ENCODE measurements at places on chromosomes 11 and 22. TPM values are rescaled to one million over a fixed set of nuclear protein-coding genes. Genes with fewer than 3 reads are reported as not detected.

DNA sequence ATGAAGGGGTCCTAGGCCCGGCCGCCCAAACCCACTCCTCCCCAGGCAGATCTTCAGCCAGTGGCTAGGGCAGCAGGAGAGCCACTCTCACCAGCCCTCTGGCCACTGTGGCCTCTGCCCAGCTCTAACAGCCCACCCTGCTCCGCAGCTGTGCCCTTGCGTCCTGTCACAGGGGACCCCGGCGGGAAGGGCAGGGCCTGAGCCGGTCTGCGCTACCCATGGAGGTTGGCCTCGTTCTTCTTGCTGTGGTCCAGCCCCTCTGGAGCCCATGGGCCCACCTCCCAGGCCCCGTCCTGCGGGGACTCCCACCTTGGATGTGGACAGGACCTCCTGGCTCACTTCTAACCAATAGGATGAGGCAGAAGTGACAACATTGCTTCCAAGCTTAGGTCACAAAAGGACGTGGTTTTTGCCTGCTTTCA, 38.3 kb upstream of the TH start:
- no peak for DNase-seq

GRCh38 chr22:33894036-33894435, 26.2 kb downstream of the LARGE1 start:
- DNase-seq = no peak

DNA sequence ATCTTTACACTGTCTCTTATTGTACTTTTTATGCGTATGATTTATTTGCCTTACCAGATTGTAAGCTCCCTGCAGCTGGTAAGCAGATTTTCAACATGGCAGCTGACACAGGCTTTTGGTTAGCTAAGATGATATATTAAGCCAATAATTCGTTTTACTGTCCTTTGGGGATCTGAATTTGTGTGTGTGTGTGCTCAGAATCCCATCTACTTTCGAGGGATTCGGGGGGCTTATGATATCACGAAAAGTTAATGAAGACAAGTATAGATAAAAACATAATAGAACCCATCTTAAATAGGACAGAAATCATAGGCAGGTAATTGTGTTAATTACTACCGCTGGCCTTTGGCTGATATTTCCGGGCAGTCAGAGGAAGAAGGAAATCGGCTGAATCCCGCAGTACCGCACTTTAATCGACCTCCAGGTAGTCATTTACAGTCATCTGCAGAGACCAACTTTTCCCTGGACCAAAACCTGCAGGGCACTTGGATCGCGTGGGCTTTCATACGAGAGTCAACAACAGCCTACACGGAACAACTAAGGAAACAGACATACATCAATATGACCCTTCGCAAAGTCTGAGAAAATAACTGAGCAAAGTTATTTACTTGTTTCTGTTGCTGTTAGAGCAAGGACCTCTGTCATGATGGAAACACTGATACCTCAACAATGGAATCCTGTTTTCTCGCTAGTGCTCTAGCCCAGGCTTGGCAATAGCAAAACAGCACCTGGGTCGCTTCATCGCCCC, 802 bp downstream of the KBTBD3 start:
- no peak for DNase-seq

GRCh38 chr11:70551351-70552166, 153.2 kb downstream of the CTTN start:
- DNase-seq = no peak

DNA sequence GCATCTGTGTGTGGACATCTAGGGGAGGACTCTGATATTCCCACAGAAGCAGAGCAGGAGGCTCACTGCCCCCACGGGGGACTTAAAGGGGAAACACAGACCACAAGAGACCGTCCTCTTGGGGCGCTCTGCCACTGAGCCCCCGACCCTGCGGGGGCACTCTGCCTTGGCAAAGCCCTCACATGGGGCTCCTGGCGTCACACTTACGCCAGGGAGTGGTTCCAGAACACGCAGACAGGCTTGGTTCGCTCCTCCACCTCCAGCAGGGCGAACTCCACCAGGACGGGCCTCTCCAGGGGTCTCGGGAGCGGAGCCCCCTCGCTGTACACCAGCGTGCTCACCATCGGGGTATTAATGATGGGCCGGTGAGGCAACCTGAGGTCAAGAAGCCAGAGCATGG, 45.1 kb downstream of the TRMU start:
- no peak for DNase-seq

Gene TMEM191C
- polyA plus RNA-seq = 2.3 TPM

DNA sequence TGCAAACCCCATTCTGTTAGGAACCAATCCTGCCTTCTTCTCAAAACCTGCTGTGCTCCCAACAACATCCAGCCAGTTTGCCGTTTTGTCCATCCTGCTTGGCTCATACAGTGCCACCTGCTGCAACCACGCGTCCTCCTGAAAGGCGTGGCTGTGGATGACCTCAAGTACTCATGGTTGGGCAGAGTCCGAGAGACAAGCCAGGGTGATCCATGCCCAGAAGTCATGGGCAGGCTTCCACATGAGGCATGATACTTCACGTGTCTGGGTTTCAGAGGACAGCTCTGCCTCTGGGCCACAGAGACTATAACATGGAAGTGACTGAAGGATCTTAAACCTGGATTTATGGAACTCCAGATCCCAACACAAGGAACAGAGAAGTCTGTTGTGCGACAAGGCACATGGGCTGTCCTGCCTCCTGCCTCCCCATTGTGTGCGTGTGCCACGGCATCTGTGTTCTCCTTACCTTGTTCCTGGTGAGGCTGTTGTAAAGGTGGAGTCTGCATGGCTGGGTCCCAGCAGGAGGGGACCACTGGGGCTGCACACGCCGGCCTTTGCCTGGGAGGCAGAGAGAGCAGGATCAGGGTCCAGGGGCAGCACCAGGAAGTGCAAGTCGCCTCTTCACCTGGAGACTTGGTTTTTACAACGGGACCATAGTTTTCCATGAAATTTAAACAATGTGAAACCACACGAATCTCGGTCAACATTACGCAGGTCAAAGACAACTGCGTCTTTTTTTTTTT, 15.4 kb downstream of the CARS1 start:
- DNase-seq = no peak

DNA sequence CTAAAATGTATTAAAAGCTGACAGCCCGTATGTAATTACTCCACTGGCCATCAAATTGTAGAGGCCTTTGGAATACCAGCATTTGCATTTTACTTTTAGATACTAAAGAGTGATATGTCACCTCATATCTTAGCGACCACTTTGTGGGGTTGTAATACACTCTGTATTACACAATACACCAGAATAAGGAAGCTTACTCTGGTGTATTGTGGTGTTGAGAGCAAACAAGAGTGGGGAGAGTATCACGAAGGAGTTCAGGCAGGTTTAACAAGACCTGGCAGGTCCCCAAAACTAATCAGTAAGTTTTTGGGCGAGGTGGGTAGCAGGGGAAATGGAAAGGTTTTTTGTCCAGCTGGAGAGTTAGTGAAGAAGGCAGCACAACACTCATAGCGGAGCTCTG, 3.2 kb downstream of the NUP50 start:
- no peak for DNase-seq

Gene NECTIN1
- polyA plus RNA-seq = 48.6 TPM

DNA sequence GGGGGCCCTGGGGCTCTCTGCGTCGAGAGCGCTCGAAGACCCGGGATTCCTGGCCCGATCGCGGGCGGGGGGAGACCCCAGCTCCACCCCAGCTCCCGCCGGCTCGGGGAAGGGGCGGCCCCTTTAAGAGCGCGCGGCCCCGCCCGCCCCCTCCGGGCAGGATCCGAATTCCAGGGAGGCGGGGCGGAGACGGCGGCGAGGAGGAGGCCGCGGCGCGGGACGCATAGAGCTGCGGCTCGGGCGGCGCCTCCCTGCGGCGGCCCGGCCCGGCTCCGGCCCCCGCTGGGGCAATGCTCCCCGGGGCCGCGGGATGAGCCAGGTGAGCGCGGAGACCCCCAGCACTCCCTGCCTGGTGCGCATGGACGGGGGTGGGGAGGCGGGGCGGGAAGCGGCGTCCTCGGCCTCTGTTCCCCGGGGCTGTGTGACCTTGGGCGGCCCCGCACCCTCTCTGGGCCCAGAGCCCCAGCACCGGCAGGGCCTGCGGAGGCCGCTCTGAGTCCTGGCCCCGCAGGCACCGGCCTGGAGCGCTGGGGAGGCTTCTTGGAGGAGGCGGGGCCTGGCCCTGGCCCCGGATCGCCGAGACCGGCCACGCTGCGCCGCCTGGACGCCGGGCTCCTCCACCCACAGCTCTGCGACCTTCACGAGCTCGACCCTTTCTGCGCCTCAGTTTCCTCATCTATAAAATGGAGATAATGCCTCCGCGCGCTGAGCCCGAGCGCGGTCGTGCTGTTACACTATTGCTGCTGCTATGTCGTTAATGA, 565 bp downstream of the GAS2L1 start:
- DNase-seq = peak; percentile 82

DNA sequence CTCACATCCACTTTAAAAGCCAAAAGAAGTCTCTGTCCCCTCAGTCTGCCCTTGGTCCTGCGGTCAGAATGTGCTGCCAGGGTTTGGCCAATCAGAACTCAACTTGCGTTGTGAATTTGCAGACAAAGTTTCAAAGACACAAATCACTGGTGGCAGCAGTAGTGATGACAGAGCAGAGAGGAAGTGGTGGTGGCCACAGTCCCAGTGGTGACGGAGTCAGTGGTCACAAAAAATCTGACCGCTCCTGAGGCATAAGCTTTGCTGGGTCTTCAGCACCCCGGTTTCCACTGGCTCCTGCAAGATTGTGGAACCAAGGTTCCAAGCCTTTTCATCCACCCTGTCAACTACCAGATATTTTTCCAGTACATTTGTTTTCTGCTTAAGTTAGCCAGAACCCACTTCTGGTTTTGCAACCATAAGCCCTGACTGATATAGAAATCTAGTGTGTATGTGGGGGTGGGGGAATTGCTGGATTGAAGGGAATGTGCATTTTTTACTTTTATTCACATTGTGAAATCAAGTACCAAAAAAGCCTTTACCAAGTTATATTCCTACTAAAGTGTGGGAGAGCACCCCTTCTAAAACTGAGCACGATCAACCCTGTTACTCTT, 112.3 kb downstream of the TMPRSS5 start:
- no peak for DNase-seq

- no peak for DNase-seq
Observed at GRCh38 chr11:43907028-43907975, 26.7 kb downstream of the ALKBH3 start.

- no peak for DNase-seq
Observed at GRCh38 chr11:128326791-128327190, 260.6 kb downstream of the ETS1 start.

Gene KRTAP5-7
- polyA plus RNA-seq = 0.18 TPM

Gene SNRPD3
- polyA plus RNA-seq = 218 TPM

Gene ANKK1
- 0.88 TPM for polyA plus RNA-seq

DNA sequence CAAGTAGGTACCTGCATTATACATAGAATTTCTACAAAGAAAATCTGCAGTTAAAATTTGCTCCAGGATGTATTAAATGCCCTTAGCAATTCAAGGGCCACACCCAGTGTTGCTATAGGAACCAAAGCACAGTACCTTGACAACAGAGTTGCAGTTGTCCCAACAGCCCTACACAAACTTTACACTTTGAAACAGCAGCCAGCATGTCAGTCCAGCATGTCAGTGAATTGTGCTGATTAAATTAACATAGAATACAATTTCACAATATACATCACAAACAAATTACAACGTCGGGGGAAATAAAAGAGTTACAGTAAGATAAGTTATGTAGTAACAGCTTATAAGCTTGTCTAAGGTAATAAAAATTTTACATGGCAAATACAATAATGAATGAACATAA, 389.2 kb downstream of the SOX6 start:
- peak; percentile 24 for DNase-seq

- no peak for DNase-seq
Observed at GRCh38 chr11:103368145-103368544, 258.9 kb downstream of the DYNC2H1 start.

DNA sequence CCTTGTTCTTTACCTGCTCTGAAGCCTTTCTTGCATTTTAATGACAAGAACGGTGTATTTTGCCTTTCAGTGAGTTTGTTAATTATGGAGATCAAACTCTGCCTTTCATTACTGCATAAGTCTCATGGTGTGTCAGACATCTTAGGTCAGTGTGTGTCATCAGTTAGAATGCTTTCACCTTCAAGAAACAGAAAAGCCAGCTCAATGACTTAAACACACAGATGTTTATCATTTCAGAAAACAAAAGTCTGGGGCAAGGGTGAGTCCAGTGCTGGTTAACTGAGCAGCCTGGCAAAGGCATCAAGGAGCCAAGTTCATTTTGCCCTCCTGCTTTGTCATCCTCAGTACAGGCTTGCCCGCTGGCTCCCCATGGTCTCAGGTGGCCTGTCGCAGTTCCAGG, 54.5 kb downstream of the PACS1 start:
- DNase-seq = no peak

Gene SLC22A9
- 0.03 TPM for polyA plus RNA-seq

DNA sequence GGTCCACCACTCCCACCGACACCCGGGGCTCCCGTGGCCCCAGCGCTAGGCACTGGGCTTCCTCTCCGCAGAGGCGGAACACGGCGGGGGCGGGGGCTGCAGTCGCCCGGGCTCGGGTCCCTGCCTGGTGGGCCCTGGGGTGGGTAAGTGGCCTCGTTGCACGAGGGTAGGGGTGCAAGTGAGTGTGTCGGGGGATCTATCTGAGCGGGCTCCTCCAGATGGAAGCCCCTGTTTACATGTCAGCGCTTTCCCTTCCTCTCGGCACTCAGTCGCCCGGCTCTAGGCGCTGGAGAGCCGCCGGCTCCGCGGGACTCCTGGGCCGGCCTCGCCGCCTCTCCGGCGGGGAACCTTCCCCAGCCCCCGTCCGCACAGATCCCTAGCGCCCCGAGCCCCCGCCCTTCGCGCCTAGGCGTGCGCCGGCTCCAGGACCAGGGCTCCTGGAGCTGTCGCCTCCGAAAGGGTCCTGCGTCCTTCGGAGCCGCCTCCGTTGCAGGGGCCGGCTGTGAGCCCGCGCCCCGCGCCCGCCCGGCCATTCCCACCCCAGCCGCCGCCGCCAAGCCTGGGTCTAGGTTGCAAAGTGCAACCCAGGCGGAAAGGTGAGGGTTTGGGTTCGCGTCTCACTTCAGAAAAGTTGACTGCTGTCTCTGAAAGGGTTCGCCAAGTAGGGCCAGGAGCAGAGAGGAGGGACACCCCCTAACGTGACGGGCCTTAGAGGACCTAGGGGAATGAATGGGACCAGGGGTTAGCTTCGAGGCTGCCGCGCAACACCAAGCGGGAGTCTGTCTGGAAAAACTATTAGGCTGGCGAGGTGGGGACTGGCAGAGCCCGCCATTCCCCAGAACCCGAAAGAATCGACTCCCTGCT, 978 bp downstream of the FLI1 start:
- no peak for DNase-seq

Gene TRIM66
- polyA plus RNA-seq = 14.3 TPM

Data from renal pelvis (tissue), 12 donors.